ENCODE measurements at places on chromosomes 6 and 20.

- no peak for DNase-seq
Observed at GRCh38 chr6:155958550-155958949, 502.9 kb upstream of the NOX3 start.

- DNase-seq = no peak
Observed at GRCh38 chr6:98583506-98583905, 250.9 kb upstream of the POU3F2 start.

- no peak for DNase-seq
Observed at GRCh38 chr20:58229198-58229798, 845 bp upstream of the ANKRD60 start.

DNA sequence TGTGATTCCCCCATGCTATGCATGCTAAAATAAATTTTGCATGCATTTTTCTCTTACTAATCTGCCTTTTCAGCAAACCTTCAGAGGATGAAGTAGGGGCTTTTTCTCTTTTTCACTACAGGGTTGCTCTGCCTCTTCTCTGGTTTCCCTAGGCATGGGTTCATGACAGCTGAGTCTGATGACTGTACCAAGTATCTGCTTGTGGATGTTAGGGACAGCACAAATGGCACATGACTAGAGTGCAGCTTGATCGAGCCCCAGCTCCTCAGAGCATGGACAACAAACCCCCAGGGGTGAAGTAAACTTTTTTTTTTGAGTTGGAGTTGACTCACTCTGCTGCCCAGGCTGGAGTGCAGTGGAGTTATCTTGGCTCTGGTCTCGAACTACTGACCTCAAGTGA is 57.1 kb upstream of the GCM1 start:
- no peak for DNase-seq

DNA sequence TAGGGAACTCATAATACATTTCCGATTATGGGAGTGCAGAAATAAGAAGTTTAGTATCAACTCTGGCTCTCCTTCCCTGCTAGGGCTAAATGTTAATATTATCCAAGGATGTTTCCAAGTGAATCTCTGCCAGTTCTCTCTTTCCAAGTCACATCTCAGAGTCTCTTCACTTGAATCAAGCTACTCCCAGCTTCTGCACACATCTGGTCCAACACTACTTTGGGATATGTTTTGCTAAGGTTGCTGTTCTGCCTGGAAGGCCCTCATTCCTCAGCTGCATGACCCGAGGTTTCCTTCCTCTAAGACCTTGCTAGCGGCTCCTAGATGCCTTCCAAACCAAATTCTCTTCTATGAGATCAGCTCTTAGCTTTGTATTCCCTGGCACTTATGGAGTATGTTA is 331.8 kb downstream of the GJA1 start:
- no peak for DNase-seq

DNA sequence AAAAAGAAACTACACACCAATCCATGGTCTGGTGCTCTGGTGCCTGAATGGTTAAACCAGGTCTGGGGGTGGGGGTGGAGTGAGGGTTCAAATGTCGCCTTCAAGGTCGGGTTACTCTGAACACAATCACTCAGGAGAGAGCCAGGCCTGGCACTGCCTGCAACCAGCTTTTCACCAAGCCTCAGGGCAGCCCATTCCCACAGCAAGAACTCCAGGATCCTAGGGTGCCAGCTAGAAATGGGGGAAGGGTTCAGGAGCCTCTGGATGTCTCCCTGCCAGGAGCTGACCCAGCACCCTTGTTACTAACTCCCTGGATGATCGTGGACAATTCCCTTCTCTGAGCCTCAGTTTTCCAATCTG is 6.7 kb downstream of the SDC4 start:
- no peak for DNase-seq

DNA sequence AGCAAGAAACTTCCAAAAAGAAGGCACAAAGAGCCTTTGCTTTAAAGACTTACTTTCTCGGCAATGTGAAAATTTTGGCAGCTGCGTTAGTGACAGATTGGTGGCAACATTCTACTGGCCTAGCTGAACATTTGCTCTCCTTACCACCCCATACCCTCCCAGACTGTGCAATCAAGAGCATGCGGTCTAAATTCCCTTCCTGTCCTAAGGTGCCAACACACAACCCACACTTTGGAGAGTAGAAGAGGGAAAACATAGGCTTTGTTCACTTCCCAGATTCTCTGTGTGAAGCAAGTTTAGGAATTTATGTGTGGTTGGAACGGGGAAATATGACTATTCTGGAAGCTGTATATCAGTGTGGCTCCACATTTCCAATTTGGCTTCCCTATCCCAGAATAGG is 29.8 kb upstream of the NEDD9 start:
- DNase-seq = no peak

DNA sequence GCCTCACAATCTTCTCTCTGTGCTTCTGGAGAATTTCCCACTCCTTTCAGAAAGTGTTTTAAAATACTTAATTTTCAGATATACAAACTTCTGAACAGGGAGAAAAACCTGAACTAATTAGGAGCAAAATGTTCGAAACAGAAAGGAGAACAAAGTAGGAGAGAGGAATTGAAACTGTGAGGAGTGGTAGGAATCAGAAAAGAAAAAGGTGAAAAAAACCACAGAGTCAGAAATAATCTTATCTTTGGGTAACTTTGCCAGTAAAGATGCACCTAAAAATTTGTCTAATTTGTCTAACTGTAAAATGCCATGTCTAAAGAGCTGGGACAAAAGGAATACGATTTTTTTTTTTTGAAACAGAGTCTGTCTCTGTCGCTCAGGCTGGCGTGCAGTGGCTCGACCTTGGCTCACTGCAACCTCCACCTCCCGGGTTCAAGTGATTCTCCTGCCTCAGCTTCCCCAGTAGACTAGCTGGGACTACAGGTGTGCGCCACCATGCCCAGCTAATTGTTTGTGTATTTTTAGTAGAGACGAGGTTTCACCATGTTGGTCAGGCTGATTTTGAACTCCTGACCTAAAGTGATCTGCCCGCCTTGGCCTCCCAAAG is 4.7 kb upstream of the RIPOR2 start:
- no peak for DNase-seq

- DNase-seq = no peak
Observed at GRCh38 chr20:33291830-33292355, 8.9 kb downstream of the BPIFB1 start.

GRCh38 chr20:34525342-34525708 is 9.1 kb downstream of the DYNLRB1 start:
- no peak for DNase-seq

GRCh38 chr6:143158113-143158581 is 97.5 kb downstream of the AIG1 start:
- DNase-seq = no peak

GRCh38 chr6:65182681-65183080 is 524.3 kb downstream of the EYS start:
- DNase-seq = no peak

GRCh38 chr20:45336530-45337366 is 11.5 kb downstream of the SDC4 start:
- DNase-seq = no peak

DNA sequence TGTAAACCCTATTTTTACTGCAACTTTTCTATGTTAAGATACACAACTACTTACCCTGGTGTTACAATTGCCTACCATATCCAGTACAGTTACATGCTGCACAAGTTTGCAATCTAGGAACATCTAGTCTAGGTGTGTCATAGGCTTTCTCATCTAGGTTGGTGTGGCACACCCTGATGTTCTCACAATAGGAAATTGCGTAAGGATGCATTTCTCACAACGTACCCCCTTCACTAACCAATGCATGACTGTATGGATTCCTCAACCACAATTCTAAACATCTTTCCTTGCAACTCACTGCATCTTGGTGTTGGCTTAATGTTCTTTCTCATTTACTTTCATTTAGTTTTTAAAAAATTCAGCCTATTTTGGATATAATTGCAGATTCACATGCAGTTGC is 31.6 kb downstream of the GJA10 start:
- no peak for DNase-seq

- peak; percentile 43 for DNase-seq
Observed at GRCh38 chr6:31620586-31621319, at the start of gene PRRC2A. TSS of gene PRRC2A (plus strand) at chr6:31620715. CDS start at chr6:31622790, 2,075 bp downstream.

GRCh38 chr6:123945386-123945785 is 141.7 kb downstream of the NKAIN2 start:
- no peak for DNase-seq

DNA sequence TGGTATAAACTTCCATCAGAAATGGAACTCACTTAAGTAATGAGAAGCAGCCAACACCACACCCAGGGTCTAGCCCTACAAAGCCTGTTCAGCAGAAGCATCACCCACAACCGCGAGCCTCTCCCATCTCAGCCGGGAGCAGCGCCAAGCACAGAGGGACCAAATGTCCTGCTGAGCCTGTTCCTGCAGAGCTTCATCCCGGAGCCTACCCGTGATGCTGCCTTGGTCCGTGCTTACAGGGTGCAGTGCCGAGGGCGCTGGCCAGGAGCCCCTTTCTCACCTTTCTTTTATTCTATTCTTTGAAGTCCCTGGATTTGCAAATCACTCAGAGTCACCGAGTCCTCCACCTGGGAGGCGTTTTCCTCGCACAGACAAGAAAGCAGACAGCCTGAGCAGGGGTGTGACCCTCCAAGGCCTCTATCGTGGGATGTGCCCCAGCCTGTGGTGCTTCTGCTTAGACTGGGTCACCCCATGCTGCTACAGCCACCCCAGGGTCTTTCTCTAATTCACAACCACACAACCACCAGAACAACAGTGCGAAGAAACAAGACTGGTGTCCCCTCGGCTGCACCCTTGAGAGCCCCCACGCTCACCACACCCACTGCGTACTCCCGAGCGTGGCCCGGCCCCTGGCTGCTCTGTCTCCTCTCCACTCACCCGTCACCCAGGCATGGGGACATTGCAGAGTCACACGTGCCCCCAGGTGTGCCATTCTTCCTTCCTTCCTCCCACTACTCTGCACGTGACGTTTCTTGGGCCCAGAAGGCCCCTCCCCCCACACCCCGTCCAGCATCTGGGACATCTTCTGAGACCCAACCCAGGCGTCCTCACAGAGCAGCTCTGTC is 92.2 kb upstream of the MPC1 start:
- no peak for DNase-seq

- no peak for DNase-seq
Observed at GRCh38 chr20:54078296-54078984, 8.0 kb upstream of the BCAS1 start.

GRCh38 chr20:49216991-49217578 is 2.1 kb upstream of the DDX27 start:
- DNase-seq = peak; percentile 5

DNA sequence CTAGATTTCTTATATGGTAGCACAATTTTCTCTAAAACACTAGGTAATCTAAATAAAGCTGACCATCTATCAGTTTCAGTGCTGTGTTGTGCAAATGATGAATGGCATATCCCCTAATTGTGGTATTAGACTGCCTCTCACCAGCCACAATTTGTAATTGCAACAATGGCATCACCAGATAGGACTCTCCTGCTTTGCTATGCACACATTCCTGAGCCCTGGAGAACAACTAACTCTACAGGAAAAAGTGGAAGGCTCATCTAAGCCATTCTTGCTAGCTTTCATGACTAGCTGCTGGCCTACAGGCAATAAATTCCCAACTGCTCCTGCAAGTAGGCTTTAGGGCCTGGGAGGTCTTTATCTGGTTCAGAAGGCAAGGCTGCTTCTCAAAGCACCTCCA is 974.1 kb downstream of the EYS start:
- DNase-seq = no peak

- no peak for DNase-seq
Observed at GRCh38 chr20:53829255-53829723, 235.7 kb upstream of the ZNF217 start.

- DNase-seq = no peak
Observed at GRCh38 chr6:49339096-49339495, 124.0 kb downstream of the MMUT start.

DNA sequence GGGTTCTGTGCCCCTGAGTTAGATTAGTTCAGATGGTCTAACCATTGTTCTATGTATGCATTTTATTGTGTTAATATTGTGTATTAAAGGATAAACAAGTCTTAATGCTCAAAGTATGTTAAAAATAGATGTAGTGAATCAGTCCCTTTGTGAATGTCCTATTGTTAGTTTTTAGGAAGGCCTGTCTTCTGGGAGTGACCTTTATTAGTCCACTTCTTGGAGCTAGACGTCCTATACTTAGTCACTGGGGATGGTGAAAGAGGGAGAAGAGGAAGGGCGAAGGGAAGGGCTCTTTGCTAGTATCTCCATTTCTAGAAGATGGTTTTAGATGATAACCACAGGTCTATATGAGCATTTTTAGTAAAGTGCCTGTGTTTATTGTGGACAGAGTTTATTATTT is 12.3 kb upstream of the HMGN4 start:
- no peak for DNase-seq

- DNase-seq = no peak
Observed at GRCh38 chr6:133877116-133877515, 11.8 kb upstream of the TCF21 start.

DNA sequence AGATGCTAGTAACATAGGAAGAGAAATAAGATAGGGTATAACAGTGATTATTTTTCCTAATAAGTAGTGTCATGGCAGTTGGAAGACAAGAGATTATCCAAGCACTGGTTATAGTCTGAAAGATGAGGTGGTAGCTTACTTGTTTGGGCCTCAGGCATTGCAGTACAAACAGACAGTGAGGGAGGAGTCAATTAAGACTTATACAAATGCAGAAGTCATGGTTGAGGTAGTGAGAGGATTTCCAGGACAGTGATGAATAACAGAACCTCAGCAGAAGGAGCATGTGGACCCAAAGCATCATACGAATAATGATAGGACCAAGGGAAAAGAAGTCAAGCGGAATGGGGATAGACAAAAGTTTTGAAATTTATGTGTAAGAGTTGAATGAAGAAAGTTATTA is 53.5 kb downstream of the HCRTR2 start:
- DNase-seq = no peak

DNA sequence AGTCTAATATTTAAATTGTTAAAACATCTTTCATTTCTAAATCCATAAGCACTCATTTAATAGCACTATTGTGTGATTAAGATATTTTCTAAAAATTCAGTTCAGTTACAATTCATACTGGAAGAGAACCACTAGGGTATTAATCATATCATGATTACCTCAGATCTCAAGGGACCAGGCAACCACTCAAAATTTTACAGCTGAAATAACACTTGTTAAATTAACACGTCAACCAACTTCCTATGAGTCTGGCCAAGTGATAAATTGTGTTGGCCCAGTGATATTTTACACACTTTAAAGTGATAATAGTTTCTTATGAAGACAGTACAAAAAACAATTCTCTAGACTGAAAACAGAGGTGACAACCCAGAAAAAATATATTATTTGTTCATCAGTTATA is 869.0 kb upstream of the ADGRB3 start:
- DNase-seq = no peak

GRCh38 chr6:131161987-131162386 is 26.7 kb downstream of the AKAP7 start:
- DNase-seq = no peak

GRCh38 chr6:43217351-43217750 is 11.9 kb downstream of the DNPH1 start:
- DNase-seq = no peak

GRCh38 chr6:147117580-147117979 is 86.6 kb upstream of the STXBP5 start:
- DNase-seq = no peak

DNA sequence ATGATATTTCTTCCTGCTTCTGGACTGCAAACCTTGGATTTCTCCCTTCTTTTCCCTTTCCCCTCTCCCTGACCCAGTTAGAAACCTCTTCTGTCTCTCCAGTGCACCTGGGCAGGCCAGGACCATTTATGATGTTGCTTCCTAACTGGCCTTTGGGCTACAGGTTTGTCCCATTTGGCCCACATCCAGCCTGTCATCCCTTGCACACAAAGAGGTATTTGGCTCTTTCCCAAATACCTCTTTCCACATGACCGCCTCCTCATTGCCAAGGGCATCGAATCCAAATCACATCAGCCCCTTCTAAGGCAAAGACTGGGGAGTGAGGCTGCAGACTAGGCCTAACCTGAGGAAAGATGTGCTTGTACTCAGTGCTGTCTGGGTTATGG is 13.6 kb downstream of the FGD2 start:
- DNase-seq = no peak

- no peak for DNase-seq
Observed at GRCh38 chr20:11144114-11144950, 470.5 kb upstream of the JAG1 start.
